Placental epithelial cell (primary cell): ENCODE measurements at places on chromosomes 3 and 15. TPM values are rescaled to one million over a fixed set of nuclear protein-coding genes. Genes with fewer than 3 reads are reported as not detected.

CPA3 gene
- total RNA-seq = not detected in 2 replicates

RNF168 gene
- 13.7 and 14.7 TPM in 2 replicates for total RNA-seq

GRAMD2A gene
- 86.4 and 116 TPM in 2 replicates for total RNA-seq

ARHGEF26 gene
- 4.0 and 23.9 TPM in 2 replicates for total RNA-seq

ENTPD3 gene
- 0.22 TPM in 1 of 2 replicates, not detected in the other for total RNA-seq

GRM2 gene
- total RNA-seq = under 0.01 and 0.11 TPM in 2 replicates

ALDH1L1 gene
- 0.39 and 0.98 TPM in 2 replicates for total RNA-seq

TMC3 gene
- total RNA-seq = not detected in 2 replicates

ZNF385D gene
- under 0.01 TPM in 1 of 2 replicates, not detected in the other for total RNA-seq

CLDN16 gene
- not detected in 2 replicates for total RNA-seq

TRIM59 gene
- 13.7 and 25.6 TPM in 2 replicates for total RNA-seq

SLC15A2 gene
- 3.7 and 9.4 TPM in 2 replicates for total RNA-seq

NSUN3 gene
- 7.5 and 12.3 TPM in 2 replicates for total RNA-seq

GASK1A gene
- 23.2 and 24.3 TPM in 2 replicates for total RNA-seq

LEKR1 gene
- 1.4 and 1.6 TPM in 2 replicates for total RNA-seq

SEMA3G gene
- not detected in 2 replicates for total RNA-seq

ROPN1 gene
- not detected in 2 replicates for total RNA-seq

PGBD4 gene
- 1.2 and 1.3 TPM in 2 replicates for total RNA-seq

UPK1B gene
- 54.6 and 345 TPM in 2 replicates for total RNA-seq

NEK10 gene
- total RNA-seq = 0.98 and 2.0 TPM in 2 replicates

ACP3 gene
- total RNA-seq = 0.39 TPM in 1 of 2 replicates, not detected in the other

USP3 gene
- total RNA-seq = 35.7 and 47.9 TPM in 2 replicates

SLC22A13 gene
- 2.6 and 3.1 TPM in 2 replicates for total RNA-seq

ALS2CL gene
- 23.6 and 37.2 TPM in 2 replicates for total RNA-seq

TICRR gene
- 2.2 and 2.7 TPM in 2 replicates for total RNA-seq

PPCDC gene
- total RNA-seq = 11.2 and 12.2 TPM in 2 replicates

CSTA gene
- total RNA-seq = 0.22 and 0.39 TPM in 2 replicates

POPDC2 gene
- 0.22 and 1.6 TPM in 2 replicates for total RNA-seq

THOC7 gene
- total RNA-seq = 40.4 and 41.2 TPM in 2 replicates

NECTIN3 gene
- 56.9 and 60.4 TPM in 2 replicates for total RNA-seq

ELP6 gene
- total RNA-seq = 23.6 and 38.9 TPM in 2 replicates

CYP8B1 gene
- not detected in 2 replicates for total RNA-seq

SERINC4 gene
- total RNA-seq = 0.39 TPM in 1 of 2 replicates, not detected in the other

ALAS1 gene
- total RNA-seq = 32.2 and 34.3 TPM in 2 replicates

GRIP2 gene
- total RNA-seq = under 0.01 TPM in 2 replicates

PLA2G4D gene
- not detected in 2 replicates for total RNA-seq

METTL6 gene
- total RNA-seq = 15.8 and 29.4 TPM in 2 replicates

IL12A gene
- under 0.01 TPM in 1 of 2 replicates, not detected in the other for total RNA-seq

MED12L gene
- total RNA-seq = under 0.01 and 0.11 TPM in 2 replicates

PLSCR5 gene
- total RNA-seq = 16.5 and 98.5 TPM in 2 replicates

RBP2 gene
- not detected in 2 replicates for total RNA-seq

SAXO2 gene
- total RNA-seq = 0.39 and 6.6 TPM in 2 replicates

CDCP1 gene
- total RNA-seq = 0.39 and 3.6 TPM in 2 replicates

VPS13C gene
- 44.1 and 52.2 TPM in 2 replicates for total RNA-seq

IL17RB gene
- total RNA-seq = under 0.01 and 0.11 TPM in 2 replicates

BSN gene
- under 0.01 and 0.11 TPM in 2 replicates for total RNA-seq

GABRR3 gene
- total RNA-seq = not detected in 2 replicates

CA12 gene
- 0.39 and 0.87 TPM in 2 replicates for total RNA-seq

UCN2 gene
- total RNA-seq = 61.6 and 106 TPM in 2 replicates

LPP gene
- 37.7 and 65.1 TPM in 2 replicates for total RNA-seq

TRH gene
- not detected in 2 replicates for total RNA-seq

FGD5 gene
- 0.11 TPM in 1 of 2 replicates, not detected in the other for total RNA-seq

FEZF2 gene
- not detected in 2 replicates for total RNA-seq

CHRM5 gene
- total RNA-seq = under 0.01 and 0.11 TPM in 2 replicates

ALG3 gene
- total RNA-seq = 29.1 and 46.0 TPM in 2 replicates

AGBL1 gene
- not detected in 2 replicates for total RNA-seq

KCNMB2 gene
- total RNA-seq = not detected in 2 replicates

LYSMD4 gene
- 12.3 and 14.9 TPM in 2 replicates for total RNA-seq

CLDN1 gene
- 0.11 TPM in 1 of 2 replicates, not detected in the other for total RNA-seq
